Activated T-helper 1 cell treated with Interleukin-2 at 50 U/mL for 16 hours (primary cell): ENCODE measurements at places on chromosomes 2 and 18.

DNA sequence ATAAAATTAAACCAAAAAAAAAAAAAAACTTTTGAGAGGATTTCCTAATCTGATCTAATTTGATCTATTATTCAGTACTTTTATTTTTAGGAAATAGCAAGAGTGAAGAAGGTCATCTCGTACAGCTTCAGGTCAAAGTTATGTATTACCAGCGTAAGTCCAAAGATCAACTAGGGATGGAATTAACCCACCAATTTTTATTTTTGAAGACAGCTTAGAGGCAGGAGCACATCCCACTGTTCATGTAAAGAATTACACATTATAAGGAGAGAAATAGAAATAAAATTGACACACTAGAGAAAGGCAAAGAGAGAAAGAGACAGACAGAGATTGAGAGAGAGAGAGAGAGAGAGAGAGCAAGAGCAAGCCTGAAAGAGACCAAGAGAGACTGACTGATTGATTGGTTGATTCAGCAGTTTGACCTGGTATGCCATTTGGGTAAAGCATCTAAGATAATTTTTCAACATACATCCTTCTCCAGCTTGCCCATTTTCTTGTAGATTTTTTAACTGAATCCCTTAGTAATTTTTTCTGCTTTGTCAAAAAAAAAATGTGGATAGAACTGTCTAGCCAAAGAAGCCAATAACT, 25.1 kb downstream of the DOCK10 start:
- no peak for DNase-seq

GRCh38 chr2:191376981-191377629, 131.9 kb downstream of the MYO1B start:
- DNase-seq: no peak

GRCh38 chr2:26568076-26568890, 72.9 kb downstream of the CIB4 start:
- no peak for DNase-seq

DNA sequence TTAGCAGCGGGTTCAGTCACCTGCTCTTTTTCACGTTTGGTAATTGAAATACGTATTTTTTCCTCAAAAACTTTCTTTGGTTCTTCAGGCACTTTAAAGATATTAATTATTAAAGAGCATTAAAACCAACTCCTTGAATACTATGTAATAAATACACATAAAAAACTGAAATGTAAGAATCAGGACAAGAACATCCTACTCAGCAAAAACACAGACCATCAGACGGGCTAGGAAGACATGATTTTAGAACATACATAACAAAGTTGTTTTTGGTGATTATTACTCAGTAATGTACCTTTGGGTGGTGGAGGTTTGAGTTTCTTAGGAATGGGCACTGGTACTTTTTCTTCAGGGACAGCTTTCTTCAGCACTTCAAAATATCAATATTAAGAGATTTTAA, 126.1 kb downstream of the TTN start:
- no peak for DNase-seq

DNA sequence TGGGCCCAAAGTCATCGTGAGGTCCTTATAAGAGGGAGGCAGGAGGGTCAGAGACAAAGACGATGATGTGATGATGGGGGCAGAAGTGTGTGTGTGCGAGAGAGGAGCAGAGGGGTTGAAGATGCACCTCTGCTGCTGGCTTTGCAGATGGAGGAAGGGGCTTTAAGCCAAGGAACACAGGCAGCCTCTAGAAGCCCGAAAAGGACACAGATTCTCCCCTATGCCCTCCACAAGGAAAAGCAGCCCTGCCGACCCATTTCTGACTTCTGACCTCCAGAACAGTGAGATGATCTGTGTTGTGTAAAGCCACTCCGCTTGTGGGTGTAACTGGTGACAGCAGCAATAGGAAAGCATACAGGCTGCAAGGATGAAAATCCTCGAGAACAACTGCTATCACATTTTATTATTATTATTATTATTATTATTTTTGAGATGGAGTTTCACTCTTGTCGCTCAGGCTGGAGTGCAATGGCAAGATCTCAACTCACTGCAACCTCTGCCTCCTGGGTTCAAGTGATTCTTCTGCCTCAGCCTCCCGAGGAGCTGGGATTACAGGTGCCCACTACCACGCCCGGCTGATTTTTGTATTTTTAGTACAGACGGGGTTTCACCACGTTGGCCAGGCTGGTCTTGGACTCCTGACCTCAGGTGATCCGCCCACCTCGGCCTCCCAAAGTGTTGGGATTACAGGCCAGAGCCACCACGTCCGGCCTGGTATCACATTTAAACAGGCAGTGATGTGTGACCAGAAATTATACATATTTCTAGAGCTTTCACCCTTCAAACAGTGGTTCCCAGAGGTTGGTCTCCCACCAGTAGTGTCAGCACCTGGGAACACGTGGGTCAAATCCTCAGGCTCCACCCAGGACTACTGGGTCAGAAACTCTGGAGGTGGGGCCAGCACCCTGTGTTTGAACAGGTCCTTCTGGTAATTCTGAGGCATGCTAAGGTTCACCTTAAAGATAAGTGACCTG, 170.5 kb downstream of the TGIF1 start:
- DNase-seq: no peak

GRCh38 chr2:232139171-232139594, 177.7 kb downstream of the DIS3L2 start:
- DNase-seq: no peak
